Airway epithelial cell (primary cell): ENCODE measurements at places on chromosomes 13 and 19. TPM values are rescaled to one million over a fixed set of nuclear protein-coding genes. Genes with fewer than 3 reads are reported as not detected.

Gene ATXN8OS
- not detected in 2 replicates for total RNA-seq

Gene MEIS3
- total RNA-seq, result 1.8 and 2.8 TPM in 2 replicates

Gene PRDX2
- 476 and 536 TPM in 2 replicates for total RNA-seq

Gene ERICH6B
- not detected in 2 replicates for total RNA-seq

Gene CDX2
- total RNA-seq, result not detected in 2 replicates
